ACHN (cell line): ENCODE measurements at places on chromosomes 4 and X.

DNA sequence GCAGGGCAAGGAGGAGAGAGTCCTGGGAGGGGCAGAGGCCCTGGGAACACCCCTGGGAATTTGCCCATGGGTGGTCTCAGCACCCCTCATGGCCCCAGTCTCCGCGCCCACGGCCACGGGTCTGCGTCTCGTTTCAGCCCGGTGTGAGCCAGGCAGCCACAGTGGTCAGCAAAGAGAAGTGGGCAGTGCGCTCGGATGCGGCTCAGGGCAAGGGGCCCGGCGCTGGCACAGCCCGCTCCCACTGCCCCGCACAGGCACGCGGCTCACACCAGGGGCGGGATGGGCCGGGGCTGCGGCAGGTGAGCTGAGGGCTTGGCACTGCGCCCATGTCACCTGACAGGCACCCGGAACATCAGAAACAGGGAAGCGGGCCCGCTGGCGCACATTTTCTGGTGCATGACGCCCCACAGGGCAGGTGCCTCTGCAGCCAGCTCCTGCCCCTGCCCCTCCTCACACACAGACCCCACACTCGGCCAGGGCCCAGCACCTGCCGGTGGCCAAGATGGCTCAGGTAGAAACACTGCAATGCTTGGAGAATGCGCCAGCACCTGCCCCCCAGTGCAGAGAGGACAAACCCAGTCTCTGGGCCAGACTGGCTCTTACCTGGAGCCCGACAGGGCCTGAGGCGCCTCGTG lies 41.9 kb upstream of the MXD4 start:
- no peak for DNase-seq

- DNase-seq, result peak; percentile 50
Measured at GRCh38 chr4:73593631-73594241, 26.5 kb downstream of the RASSF6 start.

- no peak for DNase-seq
Measured at GRCh38 chr4:113503691-113504090, 257.8 kb downstream of the CAMK2D start.

DNA sequence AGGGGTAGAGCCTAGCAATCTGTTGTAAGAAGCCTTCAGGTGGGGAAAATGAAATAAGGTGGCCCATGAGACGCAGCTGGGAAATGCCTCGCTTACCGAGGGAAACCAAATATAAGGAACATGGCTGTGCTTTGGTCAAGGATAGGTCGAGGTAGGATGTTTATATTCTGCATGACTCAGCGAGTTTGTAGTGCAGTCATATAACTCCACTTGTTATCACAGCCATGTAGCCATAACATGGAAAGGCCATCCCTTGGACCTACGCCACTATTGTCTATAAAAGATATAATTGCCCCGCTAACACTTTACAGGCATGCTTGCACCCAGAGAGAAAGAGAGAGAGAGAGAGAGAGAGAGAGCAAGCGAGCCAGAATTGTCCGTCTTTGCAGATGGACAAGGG lies 80.9 kb upstream of the GLRA2 start:
- DNase-seq, result no peak

- DNase-seq, result no peak
Measured at GRCh38 chr4:61425315-61425714, 225.2 kb downstream of the ADGRL3 start.

GRCh38 chr4:138085736-138086305 lies 156.3 kb downstream of the SLC7A11 start:
- DNase-seq, result no peak

GRCh38 chrX:50579955-50580354 lies 109.3 kb upstream of the DGKK start:
- peak; percentile 50 for DNase-seq

DNA sequence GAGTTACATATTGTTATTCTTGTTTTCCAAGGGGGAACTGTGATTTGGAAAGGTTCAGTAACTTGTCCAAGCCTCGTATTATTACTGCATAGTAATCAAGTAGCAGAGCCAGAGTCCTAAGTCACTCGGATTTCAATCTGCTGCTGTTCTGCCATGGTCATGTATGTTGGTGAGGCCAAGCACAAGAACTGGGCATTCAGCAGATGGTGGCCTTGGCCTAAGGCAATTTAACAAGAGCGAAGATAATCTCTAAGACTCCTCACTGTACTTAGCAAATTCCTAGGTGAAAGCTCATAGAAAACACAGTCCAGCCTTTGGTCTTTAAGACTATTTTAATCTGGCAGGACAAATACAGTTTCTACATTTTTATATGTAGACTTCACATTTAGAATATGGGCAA lies 64.8 kb downstream of the NDST3 start:
- no peak for DNase-seq

DNA sequence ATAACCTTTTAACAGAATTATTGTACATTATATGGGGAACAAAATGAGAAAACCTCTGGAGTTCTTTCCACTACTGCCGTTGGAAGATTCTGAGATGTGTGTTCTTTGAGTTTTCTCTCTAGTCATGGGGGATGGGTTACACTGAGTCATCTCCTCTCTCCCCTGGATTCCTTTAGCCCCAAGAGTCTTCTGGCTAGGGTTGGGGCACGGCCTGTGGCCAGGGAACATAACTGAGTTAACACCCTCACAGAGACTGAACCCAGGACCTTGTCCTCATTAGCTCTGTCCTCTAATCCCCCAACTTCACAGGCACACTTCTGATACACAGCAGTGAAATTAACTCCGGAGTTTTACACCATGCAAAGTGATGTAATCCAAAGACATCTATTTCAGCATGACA lies 142.3 kb upstream of the F9 start:
- no peak for DNase-seq

GRCh38 chr4:148442832-148443511 lies 758 bp upstream of the NR3C2 start:
- DNase-seq, result no peak

DNA sequence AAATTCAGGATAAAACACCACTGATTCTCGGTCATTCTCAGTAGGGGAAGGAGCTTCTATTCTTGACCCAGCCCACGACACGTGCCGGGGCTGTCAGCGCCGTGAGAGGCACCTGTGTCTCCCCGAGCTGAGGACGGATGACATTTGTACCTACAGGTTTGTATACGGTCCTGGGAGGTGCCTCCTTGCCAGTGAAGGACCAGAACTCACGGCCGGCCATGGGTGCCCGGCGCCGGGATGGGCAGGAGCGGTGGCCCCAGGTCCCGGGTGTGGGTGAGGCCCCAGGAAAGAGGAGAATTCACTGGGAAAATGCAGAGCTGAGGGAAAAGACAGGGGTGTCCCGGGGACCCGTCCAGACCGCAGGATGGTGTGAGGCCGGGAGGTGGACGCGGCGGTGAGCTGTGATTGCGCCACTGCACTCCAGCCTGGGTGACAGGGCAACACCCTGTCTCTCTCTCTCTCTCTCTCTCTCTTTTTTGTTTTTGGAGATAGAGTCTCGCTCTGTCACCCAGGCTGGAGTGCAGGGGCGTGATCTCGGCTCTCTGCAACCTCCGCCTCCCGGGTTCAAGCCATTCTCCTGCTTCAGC lies 48.9 kb upstream of the PPP2R3B start:
- DNase-seq, result no peak

DNA sequence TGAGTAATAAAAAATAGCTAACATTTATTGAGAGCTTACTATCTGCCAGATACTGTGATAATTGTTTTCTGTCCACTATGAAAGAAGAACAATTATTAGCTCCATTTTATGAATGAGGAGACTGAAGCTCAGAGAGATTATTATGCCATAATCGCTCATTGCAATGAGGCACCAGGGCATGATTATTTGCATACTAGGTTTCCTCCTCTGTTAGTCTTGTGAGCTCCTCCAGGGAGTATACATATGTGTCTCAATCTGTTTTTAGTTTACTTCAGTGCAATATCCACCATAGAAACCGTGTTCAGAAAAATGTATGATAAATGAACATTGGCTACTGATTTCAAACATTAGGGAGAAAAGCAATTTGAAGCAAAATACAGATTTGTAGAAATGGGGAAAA lies 139.4 kb upstream of the OTUD4 start:
- no peak for DNase-seq

DNA sequence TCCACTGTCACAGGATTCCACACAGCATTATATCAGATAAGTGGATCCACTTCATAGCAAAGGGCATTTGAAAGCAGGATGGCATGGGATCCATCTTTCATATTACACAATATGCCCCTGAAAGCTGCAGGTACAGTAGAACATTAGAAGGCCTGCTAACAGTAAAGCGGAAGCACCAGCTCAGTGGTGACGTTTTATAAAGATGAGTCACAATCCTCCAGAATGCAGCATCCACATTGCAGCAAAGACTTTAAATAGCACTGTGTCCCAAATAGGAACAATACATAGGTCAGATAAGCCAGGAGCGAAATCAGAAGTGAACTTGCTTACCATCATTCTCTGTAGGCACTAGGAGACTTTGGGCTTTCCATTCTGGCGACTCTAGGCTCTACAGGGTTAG lies 609.5 kb upstream of the FAT1 start:
- no peak for DNase-seq

DNA sequence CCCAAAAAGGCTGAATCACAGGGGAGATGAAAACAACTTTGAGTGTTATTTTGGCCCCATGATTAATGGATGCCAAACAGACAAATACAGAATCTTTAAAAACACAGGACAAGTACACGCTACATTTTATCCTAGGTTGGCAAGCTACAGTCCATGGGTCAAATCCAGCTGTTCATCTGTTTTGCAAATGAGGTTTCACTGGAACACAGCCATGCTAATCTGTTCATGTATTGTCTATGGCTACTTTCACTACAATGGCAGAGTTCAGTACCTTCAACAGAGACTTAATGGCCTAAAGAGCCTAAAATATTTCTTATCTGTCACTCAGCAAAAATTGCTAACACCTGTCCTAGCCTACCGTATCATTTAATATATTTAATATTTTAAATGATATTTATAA lies 1548.5 kb upstream of the IGFBP7 start:
- DNase-seq, result no peak

- DNase-seq, result no peak
Measured at GRCh38 chr4:48243887-48244286, 25.8 kb downstream of the TEC start.

GRCh38 chrX:24216827-24217226 lies 67.3 kb downstream of the ZFX start:
- no peak for DNase-seq

DNA sequence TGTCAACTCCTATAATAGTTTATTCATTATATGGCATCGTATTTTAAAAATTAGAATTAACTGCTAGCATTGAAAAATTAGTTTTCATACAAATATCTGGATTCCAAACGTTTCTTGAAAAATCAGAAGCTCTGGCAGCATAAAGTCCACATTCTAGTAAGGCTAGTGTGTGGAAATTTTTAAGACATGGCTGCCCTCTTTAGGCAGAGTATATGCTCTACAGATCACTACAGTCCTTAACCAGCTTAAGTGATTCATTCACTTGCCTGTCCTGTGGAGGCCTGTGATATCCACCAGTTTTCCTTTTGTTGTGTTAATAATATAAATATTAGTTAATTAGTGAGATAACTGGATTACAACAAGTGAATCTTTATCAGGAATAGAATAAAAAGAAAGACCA lies 287.2 kb downstream of the OPHN1 start:
- peak; percentile 29 for DNase-seq

GRCh38 chrX:2351321-2351720 lies 149.5 kb downstream of the DHRSX start:
- peak; percentile 6 for DNase-seq

DNA sequence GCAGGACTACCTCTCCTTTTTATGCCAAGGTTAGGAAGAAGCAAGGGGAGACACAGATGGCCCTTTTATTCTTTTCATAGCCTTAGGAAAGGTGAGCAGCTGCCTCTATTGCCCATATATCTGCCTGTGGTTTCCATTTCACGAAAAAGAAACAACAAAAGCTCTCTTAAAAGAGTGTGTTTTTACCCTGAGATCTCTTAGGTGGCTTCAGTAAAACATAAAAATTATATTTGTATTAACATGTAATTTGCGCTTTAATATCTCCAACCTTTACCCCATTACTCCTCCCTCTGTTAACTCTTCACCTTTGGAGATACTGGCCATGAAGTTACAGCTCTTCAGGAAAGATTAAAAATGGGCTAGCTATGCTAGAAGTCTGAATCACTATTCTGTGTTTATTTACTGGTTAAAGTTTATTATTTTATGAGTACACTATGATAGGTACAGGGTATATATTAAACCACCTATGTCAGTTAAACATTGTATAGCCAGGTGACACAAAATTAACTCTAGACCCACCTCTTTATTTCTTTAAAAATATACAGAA lies 15.0 kb upstream of the SULT1B1 start:
- no peak for DNase-seq

DNA sequence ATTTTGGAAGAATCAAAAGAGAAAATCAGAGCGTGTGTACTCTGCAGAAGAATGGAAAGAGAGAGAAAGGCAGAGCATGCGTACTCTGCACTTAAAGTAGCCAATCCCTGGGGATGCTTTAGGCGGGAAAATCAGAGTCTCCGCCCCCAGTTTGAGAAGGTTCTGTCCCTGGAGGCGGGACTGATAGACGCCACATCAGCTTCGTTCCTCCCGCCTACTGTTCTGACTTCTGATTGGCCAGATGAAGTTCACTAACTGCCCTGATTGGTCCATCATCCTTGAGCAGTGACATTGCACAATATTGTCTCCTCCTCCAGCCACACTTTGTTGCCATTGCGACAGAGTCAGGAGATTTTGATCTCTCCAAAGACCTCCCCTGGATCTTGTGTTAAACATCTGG lies 23.8 kb downstream of the SSX1 start:
- no peak for DNase-seq

DNA sequence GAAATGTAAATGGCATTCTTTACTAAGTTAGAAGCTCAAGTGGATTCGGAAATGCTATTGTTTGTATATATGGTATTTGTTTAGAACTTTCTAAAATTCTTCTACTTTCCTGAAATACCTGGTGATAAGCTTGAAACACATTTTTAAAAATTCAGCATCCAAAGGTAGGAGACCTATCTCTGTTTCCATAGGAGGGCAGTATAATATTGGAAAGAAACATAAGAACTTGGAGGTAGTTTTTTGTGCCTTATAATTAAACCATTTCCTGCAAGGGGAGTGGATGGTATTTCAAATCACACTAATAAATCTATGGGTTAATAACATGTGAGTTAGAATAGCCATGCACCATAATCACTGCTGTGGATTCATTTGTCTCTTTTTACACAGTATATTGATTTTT lies 217.4 kb upstream of the AADAT start:
- DNase-seq, result no peak

DNA sequence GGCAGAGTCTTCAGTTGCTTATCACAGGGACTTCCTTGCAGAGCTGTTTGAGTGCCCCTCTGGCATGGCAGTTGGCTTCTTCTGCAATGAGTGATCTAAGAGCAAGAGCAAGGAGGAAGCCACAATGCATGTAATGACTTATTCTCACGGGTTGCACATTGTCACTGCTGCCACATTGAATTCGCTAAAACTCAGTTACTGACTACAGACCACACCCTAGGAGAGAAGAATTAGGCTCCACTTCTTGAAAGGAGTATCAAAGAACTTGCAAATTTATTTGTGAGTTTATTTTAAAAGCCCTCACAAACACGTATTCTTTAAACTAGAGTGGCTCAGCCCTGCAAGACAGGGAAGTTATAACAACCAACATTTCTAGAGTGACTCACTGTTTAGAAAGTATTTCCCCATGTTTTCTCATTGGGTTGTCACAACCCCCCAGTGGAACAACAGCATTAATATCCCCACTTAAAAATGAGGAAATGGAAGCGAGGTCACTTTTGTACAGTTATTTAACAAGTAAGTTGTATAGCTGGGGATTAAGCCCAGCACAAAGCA lies 32.4 kb upstream of the RBPJ start:
- DNase-seq, result no peak

- no peak for DNase-seq
Measured at GRCh38 chr4:21872101-21872500, 76.5 kb downstream of the KCNIP4 start.

GRCh38 chr4:178633263-178633662 lies 1191.0 kb upstream of the AGA start:
- DNase-seq, result no peak
